ENCODE measurements at places on chromosomes 1 and 21. TPM values are rescaled to one million over a fixed set of nuclear protein-coding genes. Genes with fewer than 3 reads are reported as not detected.

FMO5 gene
- total RNA-seq, result 1.5 TPM

DNA sequence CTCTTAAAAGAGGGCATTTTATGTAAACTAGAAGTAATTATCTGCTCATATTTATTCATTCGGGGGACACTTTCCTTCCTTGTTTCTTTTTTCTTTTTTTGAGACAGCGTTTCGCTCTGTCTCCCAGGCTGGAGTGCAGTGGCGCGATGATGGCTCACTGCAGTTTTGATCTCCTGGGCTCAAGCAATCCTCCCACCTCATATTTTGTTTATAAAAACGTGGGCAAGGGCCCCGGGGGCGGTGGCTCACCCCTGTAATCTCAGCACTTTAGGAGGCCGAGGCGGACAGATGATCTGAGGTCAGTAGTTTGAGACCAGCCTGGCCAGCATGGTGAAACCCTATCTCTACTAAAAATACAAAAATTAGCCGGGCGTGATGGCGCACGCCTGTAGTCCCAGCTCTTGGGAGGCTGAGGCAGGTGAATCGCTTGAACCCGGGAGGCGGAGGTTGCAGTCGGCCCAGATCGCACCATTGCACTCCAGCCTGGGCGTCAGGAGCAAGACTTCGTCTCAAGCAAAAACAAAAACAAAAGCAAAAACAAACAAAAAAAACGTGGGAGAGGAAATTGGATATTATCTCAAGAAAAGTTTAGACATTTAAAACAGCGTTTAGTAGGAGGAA lies 926 bp upstream of the DFFA start:
- no peak for DNase-seq

GRCh38 chr1:107359472-107360241 lies 218.8 kb downstream of the NTNG1 start:
- DNase-seq, result no peak

- no peak for DNase-seq
Observed at GRCh38 chr1:216111842-216112241, 311.4 kb downstream of the USH2A start.

Data from tongue (tissue), 3 donors.